Right ventricle myocardium inferior (tissue), 1 donor: ENCODE measurements at places on chromosomes 4 and X. TPM values are rescaled to one million over a fixed set of nuclear protein-coding genes. Genes with fewer than 3 reads are reported as not detected.

Gene TCP11X2
- total RNA-seq, result not detected

Gene F8A1
- 33.1 TPM for total RNA-seq

Gene GRIA3
- 0.73 TPM for total RNA-seq

Gene HS6ST2
- total RNA-seq, result 0.08 TPM

Gene MSL3
- total RNA-seq, result 14.6 TPM

Gene PIR
- total RNA-seq, result 13.2 TPM

Gene UGT2B15
- total RNA-seq, result not detected

Gene KLHL2
- 10.6 TPM for total RNA-seq

Gene SLC16A2
- total RNA-seq, result 8.2 TPM

Gene RNF212
- total RNA-seq, result 1.7 TPM

Gene CITED1
- total RNA-seq, result not detected

Gene ZMAT1
- total RNA-seq, result 4.2 TPM

Gene RADX
- 0.87 TPM for total RNA-seq

Gene IL21
- total RNA-seq, result not detected

Gene PPA2
- 89.5 TPM for total RNA-seq

Gene ARMCX4
- 5.3 TPM for total RNA-seq

Gene PPP4R3C
- not detected for total RNA-seq

Gene TKTL2
- not detected for total RNA-seq
